CD8-positive, alpha-beta memory T cell (primary cell): ENCODE measurements at places on chromosomes 4 and X. TPM values are rescaled to one million over a fixed set of nuclear protein-coding genes. Genes with fewer than 3 reads are reported as not detected.

GRCh38 chr4:37604461-37604860, 81.7 kb downstream of the RELL1 start:
- DNase-seq: no peak

DNA sequence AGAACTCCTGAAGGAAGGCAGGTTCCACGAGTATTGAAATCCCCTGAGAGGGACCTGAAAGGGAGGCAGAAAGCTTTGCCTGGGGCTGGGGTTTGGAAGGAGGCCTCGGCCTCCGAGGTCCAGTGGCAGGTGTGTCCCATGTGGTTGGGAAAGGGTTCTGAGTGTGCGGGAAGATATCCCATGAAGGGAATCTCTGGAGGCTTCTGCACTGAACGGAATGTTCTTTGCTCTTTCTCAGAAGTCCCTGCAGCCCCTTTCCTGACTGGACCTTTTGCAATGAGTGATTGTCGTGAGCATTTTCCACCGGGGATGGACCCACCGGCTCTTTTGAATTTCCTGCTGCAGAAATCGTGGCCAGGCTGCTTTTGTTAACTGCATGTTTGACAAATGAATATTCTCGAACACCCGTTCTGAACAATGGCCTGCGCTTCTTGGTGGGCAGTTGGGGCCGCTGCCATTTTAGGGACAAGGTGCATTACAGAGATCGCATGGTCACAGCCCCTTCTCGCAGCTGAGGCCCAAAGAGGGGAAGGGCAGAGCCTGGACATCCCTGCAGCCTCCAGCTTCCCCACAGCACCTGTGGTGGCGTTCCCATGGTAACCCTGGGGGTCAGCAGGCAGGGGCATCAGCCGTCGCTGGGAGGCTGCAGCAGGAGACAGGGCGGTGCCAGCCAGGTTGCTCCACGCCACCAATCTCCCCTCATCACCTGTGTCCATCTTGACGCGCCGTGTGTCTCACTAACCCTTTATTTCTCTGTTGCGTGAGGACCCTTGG, 18.3 kb upstream of the HTRA3 start:
- no peak for DNase-seq

DNA sequence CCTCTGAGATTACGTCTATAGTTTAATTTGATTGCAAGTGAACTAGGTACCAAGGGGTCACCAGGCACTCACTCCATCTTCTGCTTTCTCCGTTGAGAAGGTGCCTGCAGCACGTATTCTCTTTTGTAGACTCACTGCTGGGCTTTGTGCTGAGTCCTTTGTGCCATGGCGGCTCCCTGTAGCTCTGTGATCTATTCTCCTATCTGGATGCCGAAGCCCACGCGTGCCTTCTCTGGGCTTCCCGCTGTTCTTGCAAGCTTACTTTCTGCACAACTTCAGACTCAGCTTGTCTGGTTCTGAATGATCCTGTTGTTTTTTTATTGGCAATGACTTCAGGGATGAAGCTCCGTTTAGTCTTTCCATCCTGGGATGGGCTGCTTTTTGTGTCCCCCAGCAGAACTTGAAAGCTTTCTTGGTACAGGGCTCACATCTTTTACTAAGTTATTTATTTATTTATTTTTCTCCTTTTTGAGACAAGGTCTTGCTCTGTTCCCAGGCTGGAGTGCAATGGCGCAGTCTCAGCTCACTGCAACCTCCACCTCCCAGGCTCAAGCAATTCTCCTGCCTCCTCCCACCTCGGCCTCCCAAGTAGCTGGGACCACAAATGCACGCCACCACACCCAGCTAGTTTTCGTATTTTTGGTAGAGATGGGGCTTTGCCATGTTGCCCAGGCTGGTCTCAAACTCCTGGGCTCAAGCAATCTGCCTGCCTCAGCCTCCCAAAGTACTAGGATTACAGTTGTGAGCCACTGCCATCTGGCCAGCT, 100.9 kb upstream of the NKX1-1 start:
- DNase-seq: peak; percentile 13

The CCSER1 gene
- total RNA-seq: 0.20 TPM

GRCh38 chrX:18889346-18890048, 94.4 kb downstream of the PHKA2 start:
- DNase-seq: no peak

DNA sequence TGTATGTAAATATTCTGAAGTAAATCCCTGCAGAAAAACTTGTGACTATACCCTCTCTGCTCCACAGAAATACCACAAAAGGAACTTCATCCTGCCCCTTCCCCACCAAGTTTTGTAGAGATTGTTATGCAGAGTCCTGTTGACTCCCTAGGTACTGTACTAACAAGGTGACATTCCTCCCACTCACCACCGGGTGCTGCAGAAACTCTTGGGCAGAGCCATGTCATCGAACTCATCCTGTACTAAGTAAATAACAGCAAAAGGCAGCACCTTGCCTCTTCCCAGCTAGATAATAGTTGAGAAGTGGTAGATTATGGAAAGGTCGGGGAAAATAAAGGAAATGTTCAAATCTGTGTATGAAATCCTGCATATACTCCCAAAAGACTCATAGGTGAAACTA, 233.3 kb downstream of the STPG2 start:
- no peak for DNase-seq
